ENCODE measurements at places on chromosomes 6 and 20.

DNA sequence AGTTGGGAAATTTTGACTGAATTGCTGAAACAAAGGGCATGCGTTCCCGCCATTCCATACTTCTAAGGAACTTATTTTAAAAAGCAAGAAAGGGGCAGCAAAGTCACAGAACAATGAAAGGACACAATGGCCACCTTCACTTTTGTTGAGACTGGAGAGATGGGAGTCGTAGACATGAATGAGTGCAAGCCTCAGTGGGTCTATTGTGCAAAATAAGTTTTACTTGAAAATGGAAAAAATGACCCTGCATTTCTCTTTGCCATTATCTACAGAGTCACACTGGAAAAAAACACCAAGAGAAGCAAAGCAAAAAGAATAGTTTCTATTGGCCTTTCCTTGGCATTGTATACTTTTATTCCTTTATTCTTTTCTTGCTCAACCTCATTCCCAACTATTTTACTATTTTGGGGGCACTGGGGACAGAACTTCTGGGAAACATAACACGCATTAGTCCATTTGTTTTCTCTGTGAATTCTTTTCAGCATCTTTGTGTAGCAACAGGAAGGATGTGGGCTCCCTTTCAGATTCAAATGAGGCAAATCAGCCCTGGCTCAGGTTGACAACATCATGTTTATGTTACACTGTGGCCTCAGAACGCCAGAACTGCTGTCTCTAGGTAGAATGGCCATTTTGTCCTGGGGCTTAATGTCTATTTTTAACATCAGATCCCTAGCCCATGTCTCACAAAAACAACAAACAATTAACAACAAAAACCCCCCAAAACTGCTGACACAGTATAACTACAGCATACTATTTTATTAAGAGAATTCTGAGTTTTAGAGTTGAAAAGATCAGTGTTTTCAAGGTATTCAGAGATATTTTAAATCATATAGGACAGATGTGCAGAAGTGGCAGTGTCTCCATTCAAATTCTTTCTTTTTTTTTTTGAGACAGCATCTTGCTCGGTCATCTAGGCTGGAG, 122.2 kb downstream of the FYN start:
- DNase-seq = no peak

DNA sequence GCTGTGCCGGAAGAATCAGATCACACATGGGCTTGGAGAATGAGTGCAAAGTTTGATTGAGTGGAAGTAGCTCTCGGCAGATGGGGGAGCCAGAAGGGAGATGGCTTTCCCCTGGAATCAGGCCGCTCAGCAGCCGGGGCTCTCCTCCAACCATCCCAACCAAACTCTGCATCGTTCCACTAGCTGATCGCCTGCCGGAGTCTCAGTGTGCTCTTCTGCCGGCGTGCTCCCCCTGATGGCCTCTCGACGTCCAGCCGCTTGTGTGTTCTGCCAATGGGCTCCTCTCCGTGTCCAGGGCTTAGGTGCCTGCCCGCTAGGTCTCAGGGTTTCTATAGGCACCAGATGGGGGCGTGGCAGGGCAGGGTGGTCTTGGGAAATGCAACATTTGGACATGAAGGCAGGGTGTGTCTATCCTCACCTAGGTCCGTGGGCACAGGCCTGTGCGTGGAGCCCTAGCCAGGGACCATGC, 4.9 kb upstream of the BIRC7 start:
- DNase-seq = no peak

DNA sequence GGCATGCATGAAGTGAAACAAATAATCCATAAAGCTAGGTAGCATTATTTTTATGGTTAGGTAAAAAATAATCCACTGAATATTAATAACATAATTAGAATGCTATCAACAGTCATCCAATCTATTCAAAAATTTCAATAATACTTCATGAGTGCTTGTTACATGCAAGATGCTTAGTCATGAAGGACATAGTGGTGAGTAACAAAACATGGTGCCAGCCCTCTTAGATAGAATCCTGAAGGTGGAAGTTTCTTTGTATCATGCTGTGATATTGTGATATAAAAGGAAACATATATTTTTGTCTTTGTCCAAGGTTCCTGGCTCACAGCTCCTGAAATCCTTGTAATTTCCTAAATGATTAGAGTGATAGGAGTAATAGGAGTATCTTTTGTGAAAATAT, 14.9 kb downstream of the RCAN2 start:
- no peak for DNase-seq

DNA sequence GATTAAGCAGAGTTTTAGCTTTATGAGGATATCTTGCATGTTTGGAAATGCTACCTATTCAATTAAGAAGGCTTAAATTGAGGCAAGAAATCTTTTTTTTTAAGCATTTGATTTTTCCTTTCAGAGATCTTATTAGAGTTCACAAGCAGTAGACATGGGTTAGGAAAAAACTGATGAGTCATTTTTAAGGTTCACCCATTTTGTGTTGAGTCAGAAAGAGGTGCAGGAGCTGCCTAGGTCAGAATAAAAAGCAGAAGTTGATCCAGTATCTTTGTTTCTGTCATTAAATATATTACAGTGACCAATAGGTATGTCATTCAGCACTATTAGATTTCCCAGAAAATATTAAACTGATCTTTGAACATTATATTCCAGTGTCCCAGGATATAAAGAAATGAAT, 306.8 kb downstream of the LMBRD1 start:
- no peak for DNase-seq

DNA sequence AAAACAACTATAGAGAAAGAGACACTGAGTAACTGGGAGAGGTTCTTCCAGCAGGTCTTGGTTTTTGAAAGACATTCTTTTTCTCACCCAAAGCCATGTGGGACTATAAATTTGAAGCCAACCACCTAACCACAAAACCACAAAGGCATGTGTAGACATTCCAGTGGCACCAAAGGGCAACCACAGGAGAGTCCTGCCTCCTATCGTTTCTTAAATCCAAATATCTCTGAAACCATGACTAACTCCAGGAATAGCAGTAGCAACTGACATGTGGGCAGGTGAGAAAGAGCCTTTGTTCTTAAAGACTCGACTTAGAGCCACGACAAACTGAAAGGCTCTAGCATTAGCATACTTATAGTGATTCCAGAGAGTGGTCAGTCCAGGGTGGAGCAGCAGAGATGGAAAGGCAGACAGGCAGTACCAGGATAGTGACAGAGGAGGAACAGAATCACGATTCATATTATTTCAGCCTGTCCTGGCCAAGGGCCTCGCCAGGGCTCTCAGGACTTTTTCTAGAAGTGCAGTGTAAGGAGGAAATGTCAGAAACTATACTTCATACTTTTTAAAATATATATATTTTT, 9.4 kb upstream of the COL9A1 start:
- DNase-seq = no peak

- no peak for DNase-seq
These were observed 13.7 kb downstream of the DDO start for GRCh38 chr6:110401585-110402176.

GRCh38 chr6:141736104-141736503, 396.6 kb upstream of the GJE1 start:
- DNase-seq = no peak

DNA sequence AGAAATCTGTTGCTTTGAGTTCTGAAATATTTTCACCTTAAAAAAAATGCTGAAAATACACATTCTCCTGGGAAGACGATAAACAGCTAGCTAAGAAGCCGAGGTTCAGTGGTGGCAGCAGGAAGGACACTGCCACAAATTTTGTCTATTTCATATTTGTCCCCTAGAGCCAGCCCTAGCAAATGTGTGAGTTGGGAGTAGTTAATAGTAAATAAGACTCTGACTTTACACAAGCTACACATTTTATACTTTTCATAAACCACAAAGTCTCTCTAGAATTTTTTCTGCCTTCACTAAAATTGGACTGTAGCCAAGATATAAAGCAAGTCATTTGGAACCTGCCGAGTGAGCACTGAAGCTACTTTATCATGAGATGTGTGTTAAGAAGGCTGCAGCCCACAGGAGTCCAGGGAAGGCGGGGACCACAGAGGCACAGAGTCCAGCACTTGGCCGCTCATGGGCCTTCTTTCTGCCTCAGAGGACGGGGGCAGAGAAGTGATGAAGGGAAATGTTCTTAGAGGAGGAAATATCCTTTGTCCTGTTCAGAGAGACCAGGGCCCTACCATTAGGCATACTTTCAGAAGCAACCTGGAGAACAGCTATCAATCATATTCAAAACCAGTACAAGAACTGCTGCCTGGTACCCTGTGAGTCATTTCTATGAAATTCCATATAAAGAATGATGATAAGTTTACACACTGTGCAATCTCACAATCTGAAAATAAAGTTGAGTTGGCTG, 241.7 kb upstream of the TAB2 start:
- DNase-seq = no peak

- DNase-seq = no peak
These were observed 87.1 kb downstream of the OGFRL1 start for GRCh38 chr6:71375676-71376075.

GRCh38 chr6:43983632-43984031, 143.6 kb downstream of the MRPL14 start:
- no peak for DNase-seq

- DNase-seq = no peak
These were observed 4.5 kb upstream of the ZNF451 start for GRCh38 chr6:57085471-57085870.

GRCh38 chr6:39849228-39849627, 57.1 kb downstream of the DAAM2 start:
- no peak for DNase-seq

DNA sequence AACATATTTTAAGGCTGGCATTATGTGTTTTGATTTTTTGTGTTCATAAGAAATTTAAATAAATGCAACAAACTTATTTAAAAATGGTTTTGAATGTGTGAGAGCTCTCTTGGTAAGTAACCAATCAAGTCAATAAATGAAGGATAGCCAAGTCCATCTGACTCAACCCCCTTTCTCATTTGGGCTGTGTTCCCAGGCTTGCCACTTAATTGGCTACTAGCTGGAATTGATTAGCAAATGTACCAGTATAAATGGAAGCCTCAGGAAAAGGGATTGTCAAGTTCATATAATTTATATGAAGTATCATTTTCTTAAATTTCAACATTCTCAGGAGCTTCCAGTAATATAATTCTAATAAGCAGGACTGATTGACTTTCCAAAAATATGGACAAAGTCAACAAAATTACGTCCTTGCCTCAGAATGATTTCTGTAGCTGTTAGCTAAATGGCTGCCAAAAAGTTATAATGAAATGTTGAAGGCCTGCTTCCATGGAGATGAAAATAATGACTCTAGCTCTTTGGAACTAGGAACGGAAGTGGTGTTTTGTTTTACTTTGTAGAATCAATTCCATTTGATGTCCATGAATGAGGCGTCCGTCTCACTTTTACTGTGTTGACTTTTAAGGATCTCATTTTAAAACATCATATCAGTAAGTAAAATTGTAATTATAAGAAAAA, 614.9 kb downstream of the CDH26 start:
- no peak for DNase-seq

DNA sequence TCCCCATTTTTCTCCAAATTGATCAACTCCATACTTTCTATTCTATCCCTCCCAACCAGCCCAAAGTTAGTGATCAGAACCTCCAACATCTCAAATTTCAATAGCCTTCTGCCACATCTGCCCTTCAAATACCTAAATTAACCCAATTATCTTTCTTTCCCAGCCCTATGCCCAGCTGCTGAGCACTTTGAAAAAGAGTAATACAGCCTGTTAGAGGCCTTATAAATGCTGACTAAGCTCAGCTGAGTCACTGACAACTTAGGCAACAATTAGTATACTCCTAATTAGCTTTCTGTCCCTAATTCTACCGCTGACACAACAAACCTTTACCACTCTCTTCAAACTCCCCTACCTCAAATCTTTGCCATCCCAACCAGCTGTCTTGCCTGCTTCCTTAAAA, 23.5 kb downstream of the RUNX2 start:
- no peak for DNase-seq

DNA sequence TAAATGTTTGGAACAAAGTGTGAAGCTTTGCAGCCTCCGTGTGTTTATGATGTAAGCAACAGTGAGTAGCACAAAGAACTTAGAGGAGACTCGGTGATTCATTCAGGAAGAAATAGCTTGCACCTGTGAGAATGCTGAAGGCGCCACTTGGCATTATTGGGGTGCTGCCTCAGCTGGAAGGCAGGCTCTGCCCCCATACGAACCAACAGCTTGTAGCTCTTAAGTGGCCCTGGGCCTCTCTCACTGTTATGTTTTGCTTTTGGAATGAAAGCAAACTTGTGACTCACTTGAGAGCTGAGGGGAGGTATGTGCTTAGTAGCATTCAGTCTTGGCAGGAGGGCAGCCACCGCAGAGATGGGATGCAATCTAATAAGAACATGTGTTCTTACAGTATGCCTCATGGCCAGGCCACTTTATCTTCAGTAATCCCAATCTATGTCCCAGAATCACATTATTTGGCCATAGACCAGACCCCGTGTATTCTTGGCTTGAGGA, 310.7 kb downstream of the EYA4 start:
- DNase-seq = no peak

DNA sequence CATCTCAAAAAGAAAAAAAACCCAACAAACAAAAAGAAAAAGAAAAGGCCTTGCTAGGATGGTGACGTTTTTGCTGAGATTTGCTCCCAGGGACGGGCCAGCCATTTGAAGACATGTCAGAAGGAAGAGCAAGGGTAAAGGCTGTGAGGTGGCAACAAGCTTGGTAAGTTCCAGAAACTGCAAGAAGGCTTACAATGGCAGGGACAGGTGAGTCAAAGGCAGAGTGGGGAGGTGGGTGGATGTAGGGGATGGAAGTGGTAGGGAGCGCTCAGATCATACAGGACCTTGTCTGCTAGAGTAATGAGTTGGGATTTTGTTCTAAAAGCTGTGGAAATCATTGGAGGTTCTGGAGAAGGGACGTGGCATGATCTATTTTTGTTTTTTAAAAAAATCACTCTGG, 4.3 kb downstream of the KIF3B start:
- no peak for DNase-seq

DNA sequence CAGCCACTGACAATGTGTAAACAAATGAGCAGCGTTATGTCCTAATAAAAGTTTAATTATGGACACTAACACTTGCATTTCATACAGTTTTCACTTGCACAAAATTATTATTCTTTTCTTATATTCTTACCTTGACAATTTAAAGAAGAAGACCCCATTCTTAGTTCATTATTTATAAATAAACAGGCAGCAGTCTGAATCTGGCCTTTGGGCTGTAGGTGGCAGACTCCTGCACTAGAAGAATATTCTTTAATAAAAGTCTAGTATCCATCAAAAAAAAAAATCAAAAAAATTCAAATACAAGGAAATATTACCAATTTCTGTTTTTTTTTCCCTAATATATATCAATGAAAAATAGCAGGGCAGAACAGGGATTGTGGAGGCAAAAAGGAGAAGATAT, 24.8 kb downstream of the PTCHD4 start:
- no peak for DNase-seq

- no peak for DNase-seq
These were observed 10.7 kb downstream of the PEDS1 start for GRCh38 chr20:50142812-50143211.

Measured in stimulated activated CD8-positive, alpha-beta memory T cell treated with anti-CD3 and anti-CD28 coated beads, Interleukin-4, amount 100 ng/mL, for 1 hour (primary cell).